Activated CD8-positive, alpha-beta memory T cell treated with anti-CD3 and anti-CD28 coated beads for 1 hour (primary cell): ENCODE measurements at places on chromosomes 11 and 22.

DNA sequence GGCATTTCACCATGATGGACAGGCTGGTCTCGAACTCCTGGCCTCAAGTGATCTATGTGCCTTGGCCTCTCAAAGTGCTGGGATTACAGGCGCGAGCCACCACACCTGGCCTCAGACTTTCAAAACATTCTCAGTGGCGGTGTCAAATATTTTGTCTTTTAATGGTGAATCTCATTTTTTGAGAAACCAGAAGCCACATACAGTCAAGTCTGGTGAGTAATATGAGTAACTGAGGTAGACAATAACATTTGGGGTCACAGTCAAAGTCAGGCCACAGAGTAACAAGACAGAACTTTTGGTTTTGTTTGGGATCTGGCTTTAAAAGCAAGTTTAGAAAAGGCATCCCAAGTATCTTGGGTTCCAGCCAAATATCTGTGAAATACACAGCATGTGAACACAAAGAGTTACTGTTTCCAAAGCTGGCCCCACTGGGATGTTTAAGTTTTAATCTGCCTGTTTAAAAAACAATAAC lies 5.6 kb upstream of the TMA7B start:
- DNase-seq: no peak

- no peak for DNase-seq
These were observed 33.0 kb downstream of the FAR1 start for GRCh38 chr11:13701506-13701905.

DNA sequence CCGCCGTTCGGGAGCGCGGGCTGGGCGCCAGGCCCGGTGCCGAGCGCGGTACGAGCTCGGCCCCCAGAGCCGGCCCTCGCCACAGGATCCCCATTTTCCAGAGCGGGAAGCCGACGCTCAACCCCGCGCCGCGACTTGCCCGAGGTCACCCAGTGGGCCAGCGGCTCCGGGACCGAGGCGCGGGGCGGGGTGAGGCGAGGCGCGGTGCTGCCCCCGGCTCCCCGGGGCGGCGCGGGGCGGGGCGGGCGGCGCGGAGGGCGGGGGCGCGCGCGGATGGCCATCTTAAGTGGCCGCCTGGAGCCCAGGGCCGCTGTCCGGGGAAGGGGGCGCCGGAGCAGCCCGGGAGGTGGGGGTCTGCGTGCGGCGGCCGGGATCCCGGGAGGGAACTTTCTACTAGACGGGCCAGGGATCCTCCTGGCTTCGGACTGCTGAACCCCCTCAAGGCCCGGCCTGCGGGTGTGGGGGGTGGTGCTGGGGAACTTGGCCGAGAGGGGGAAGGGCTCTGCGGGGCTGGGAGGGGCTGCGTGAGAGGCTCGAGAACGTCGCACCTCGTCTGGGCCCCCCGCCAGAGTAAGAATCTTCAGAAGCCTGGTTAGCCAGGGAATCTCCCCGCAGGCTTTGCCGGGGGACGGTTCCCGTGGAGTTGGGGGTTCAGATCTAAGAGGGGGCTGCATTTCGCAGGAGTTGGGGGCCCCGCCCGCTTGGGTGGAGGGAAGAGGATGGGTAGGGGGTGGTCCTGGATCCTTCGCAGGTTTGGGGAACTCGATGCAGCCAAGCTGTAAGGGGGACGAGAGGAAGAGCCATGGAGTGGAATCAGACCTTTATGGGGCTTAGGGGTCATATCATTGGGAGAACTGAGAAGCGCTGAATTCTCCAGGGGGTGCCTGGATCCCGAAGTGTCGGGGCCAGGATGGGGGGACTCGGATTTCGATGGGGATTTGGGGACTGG lies 678 bp upstream of the INPPL1 start:
- DNase-seq: no peak

- DNase-seq: no peak
These were observed 27.0 kb upstream of the YWHAH start for GRCh38 chr22:31917227-31917921.

DNA sequence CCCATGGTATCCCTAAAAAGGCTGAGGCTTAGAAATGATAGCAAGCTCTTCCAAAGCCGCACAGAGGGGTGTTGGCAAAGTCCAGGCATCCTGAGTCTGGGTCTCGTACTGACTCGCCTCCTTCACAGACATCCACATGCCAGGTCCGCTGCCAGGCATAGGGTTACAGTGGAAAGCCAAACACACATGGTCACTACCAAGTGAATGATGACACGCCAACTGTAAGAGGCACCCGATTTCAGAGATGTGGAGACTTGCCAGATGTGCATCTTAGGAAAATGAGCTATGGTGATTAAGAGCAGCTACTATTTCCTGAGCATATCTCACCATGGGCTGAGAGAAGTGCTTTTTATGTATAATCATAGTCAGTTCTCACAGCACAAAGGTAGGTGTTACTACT lies 314.9 kb downstream of the MIAT start:
- no peak for DNase-seq

DNA sequence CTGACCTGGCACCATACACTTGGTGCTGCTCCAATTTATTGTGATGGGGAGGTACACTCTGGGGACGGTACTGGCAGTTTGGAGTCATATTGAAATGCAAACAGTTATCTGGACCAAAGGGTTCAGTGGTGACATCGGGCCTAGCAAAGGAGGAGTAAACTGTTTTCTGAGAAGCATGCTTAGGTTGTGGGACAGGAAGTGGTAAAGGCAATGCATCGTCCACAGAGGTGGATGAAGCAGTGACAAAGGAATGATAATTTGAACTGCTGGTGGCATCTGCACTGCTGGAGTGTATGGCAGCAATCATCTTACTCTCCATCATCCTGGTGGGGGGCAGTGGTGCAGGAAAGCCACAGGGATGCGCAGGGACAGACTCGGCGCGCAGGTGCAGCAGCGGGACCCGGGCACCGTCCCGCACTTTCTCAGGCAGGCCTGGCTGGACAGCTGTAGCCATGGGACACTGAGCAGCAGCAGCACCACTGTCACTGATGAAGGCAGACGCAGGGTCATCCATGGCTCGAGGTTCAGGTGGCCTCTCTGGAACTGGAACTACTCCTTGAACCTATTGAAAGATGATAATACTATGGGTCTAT lies 28.0 kb upstream of the TP53AIP1 start:
- DNase-seq: no peak

DNA sequence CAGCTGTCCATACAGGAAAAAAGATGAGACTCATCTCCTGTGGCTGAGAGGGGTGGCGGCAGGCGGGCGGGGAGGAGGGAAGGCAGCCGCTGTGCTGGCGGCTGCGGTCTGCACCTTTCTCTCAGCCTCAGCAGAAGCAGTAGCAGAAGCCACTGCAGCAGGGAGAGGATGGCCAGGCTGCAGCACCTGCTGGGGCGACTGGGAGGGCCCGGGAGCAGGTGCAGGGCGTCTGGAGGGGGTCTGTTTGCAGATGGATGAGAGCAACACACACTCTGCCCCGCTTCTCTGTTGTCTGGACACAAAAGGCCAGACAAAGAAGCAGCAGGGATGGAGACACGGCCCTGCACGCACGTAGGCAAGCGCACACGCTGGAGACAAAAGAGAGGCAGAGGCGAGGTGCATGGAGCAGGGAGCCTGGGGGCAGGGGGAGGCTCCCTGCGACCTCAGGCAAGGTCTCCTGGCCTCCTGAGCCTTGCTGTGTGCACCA lies 9.3 kb upstream of the MIAT start:
- DNase-seq: peak; percentile 27

DNA sequence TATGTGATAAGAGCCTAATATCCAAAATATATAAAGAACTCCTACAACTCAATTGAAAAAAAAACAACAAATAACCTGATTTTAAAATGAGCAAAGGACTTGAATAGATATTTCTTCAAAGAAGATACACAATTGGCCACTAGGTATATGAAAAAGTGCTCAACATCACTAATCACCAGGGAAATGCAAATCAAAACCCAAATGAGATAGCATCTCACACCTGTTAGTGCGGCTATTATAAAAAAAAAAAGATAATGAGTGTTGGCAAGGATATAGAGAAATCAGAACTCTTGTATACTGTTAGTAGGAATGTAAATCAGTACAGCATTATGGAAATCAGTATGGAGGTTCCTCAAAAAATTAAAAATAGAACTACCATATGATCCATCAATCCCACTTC lies 5.9 kb upstream of the SIK2 start:
- DNase-seq: no peak

DNA sequence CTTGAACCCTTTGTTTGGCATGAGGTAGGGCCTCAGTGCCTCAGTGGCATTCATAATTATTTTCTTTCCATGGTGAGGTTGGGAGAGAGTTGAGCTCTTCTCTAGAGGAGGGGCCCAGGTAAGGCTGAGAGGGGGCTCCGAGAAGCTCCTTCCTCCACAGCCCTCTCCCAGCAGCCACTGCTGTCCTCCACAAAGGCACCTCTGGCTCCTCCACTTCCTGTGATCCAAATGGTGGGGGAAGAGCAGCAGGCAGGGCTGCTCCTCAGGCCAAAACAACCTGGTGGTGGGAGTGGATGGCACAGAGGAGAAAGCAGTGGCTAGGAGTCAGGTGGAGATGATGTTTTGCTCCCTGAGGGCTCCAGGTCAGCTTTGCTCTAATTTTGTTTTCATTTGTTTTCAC lies 13.3 kb downstream of the ROBO4 start:
- DNase-seq: no peak

- DNase-seq: no peak
These were observed 12.7 kb upstream of the CPT1A start for GRCh38 chr11:68854273-68854958.

- DNase-seq: no peak
These were observed 18.1 kb upstream of the TSPAN18 start for GRCh38 chr11:44708523-44709280.

- no peak for DNase-seq
These were observed 4.5 kb upstream of the EIF3F start for GRCh38 chr11:7982582-7983119.

DNA sequence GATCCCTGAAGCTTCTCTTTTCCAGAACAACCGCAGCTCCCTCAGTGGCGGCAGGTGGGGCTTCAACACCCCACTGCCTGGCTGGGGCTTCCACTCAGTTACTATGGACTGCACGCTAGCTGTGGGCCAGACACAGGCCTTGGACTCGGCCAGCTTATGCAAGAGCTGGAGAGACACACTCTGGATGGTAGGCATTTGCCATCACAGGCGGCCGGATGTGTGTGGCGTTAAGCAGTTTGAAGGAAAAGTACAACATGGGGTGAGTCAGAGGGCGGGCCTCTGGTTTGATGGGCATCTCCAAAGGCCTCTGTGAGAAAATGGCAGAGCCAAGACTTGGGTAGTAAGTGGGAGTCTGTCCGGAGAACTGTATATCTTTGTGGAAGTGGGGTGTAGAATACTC lies 17.6 kb downstream of the KCNJ4 start:
- DNase-seq: no peak

DNA sequence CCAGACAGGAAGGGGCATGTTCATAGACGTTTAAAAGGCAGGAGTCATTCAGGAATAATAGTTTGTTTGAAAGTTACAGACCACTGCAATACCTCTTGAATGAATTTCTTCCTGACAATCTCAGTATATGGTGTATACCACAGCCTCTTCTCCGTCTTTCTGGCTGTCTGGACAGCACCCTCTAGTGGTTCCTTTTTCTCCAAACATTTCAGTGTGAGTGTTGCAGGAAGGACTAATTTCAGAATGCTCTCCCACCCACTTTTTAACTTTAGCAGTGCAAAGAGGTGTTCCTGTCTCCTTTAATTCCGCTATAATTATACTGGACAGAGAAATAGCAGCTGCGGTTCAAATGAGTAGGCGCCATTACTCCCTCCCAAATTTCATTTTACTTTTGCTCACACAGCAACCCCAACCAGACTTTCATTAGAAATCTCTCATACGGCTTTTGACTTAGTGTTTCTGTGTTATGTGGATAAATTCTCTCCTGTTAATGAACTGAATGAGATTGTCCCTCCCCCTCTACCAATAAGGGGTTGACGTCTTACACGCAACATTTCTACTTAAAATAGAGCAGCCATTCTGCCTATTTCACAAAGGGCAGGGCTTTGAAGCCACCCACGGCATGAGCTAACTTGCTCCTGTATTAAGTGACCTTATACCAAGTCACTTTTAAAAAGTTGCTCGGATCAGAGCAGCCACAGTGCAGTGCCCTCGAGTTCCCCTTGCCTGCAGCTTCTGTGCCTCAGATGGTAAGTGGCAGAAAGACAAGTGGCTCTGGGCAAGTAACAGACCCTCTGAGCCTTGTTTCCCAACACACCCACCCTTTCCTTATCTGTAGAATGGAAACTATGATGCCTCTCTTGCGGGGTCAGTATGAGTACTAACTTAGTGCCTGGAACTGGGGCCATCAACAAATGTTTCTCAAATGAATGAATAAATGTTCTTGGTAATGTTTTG lies 368.6 kb downstream of the OPCML start:
- DNase-seq: no peak

GRCh38 chr11:34185926-34186841 lies 80.8 kb downstream of the NAT10 start:
- no peak for DNase-seq

DNA sequence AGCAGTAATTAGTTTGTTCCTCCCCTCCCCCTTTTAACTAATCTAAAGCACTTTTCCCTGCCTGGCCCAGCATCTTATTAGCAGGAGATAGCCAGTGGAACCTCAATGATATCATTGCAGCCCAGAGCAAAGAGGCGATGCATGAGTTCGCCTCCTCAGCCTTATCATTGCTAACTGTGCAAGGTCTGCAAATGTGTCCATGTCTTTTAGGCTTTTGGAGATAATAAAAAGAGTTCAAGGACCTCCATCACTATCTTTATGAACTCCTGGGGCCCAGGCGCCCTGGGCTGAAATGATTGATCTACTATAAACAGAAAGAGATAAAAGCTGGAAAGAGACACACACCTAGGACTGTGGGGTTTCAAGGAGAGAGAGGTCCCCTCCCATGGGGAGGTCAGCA lies 124.2 kb upstream of the TBCEL start:
- no peak for DNase-seq

- no peak for DNase-seq
These were observed 21.4 kb upstream of the PACSIN2 start for GRCh38 chr22:43036282-43036829.
